ENCODE measurements at places on chromosomes 6 and 20.

GRCh38 chr20:58950603-58951002 is 30.5 kb upstream of the NELFCD start:
- DNase-seq, result no peak

- DNase-seq, result no peak
Observed at GRCh38 chr20:1888796-1889463, 6.3 kb upstream of the SIRPA start.

DNA sequence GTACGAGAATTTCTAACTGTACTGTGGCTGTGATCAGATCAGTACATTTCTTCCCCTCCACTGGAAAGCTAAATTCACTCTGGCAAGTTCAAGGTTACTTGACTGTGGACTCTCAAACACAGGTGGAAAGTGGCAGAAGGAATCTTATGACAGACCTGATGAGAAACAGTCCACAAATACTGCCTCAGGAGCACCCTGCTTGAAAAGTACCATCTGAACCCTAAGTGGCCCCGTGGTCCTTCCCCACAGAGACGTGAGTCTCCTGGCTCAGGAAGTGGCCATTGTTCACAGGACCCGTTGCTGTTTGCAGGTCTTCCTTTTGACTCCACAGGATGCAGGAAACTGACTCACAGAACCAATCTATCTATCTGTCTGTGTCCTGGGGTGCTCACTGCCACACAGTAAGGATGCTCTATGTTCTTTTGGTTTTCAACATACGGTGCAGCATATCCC is 47.5 kb upstream of the NHSL1 start:
- no peak for DNase-seq

- DNase-seq, result no peak
Observed at GRCh38 chr6:137043710-137044365, 927 bp downstream of the IL20RA start.

- no peak for DNase-seq
Observed at GRCh38 chr20:18811904-18812303, 1.7 kb upstream of the SCP2D1 start.

- DNase-seq, result no peak
Observed at GRCh38 chr6:97697456-97697855, 414.4 kb upstream of the MMS22L start.

DNA sequence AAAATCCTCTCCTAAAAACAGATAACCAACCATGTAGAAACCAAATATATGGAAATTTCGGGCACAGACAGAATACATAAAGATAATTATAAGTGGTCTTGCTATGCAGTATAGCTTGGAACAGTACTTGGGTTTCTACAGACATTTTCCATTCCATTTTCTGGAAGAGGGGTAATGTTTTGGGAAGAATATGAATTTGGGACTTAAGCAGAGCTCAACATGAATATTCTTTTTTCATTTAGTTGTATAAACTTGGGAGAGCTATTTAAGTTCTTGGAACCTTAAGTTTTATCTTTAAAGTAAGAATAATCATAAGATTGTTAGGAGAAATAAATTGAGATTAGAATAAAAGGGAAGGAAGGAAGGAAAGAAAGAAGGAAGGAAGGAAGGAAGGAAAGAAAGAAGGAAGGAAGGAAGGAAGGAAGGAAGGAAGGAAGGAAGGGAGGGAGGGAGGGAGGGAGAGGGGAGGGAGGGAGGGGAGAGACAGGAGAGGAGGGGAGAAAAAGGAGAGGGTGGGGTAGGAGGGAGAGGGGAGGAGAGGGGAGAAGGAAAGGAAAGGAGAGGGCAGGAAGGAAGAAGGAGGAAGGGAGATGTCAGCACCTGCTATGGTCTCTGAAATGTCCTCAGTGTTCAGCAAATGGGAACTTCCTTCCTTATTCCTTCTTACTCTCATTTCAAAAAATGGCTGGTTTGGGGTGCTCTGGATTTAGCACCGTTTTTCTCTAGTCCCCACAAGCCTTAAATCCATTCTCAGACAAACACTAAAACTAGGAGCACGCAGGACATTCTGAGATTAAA is 248.3 kb downstream of the LY86 start:
- DNase-seq, result no peak

DNA sequence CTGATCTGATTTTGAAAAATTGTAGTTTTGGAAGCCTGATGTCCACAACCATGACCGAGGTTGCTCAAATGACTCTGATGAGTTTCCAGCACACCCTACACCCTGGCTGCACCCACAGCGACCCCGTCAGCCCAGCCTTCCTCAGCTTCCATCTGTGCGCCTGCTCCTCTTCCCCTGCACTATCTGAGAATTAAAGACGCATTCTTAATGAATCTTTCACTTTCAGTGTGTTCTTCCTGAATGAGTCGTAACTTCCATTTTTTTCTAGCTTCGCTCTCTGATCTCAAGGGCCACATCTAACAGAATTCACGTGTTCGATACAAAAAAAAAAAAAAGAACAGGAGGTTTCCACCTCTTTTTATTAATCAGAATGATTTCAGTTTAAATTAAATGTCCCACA is 21.3 kb upstream of the RREB1 start:
- DNase-seq, result no peak

GRCh38 chr6:161418463-161418945 is 144.6 kb upstream of the AGPAT4 start:
- no peak for DNase-seq

DNA sequence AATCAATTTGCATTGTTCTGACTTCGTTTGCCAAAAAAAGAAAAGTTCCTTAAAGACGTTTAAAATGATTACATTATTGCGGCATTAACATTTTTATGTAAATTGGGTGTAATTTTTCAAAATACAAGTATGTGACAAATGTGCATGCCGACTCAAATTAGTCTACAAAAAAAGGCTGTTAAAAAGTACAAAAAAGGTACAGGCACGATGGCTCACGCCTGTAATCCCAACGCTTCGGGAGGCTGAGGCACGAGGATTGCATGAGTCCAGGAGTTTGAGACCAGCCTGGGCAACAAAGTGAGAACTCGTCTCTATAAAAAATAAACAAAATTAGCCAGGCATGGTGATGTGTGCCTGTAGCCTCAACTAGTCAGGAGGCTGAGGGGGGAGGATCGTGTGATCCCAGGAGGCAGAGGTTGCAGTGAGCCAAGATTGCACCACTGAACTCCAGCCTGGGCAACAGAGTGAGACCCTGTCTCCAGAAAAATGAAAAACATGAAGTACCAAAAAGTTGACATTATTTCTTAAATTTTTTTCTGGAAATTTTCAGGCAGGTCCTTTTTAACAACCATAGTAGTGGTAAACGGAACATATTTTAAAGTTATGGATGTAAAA is 90.2 kb downstream of the PTPN1 start:
- no peak for DNase-seq

DNA sequence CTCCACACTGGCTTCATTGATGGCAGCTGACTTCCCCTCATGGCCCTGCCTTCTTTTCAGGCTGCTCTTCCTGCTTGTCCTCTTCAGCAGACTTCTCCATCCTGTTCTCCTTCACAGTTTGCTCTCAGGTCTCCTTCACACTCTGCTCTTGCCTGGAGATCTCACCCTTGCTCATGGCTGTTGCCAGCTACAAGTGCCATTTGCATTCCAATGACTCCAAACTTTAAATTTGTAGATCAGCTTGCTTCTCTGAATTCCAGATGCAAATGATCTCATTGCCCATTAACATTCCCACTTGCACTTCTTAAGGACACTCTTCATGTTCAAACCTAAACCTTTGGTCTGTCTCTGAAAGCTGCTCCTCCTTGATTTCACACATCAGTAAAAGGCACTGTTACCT is 343.0 kb downstream of the QKI start:
- no peak for DNase-seq

DNA sequence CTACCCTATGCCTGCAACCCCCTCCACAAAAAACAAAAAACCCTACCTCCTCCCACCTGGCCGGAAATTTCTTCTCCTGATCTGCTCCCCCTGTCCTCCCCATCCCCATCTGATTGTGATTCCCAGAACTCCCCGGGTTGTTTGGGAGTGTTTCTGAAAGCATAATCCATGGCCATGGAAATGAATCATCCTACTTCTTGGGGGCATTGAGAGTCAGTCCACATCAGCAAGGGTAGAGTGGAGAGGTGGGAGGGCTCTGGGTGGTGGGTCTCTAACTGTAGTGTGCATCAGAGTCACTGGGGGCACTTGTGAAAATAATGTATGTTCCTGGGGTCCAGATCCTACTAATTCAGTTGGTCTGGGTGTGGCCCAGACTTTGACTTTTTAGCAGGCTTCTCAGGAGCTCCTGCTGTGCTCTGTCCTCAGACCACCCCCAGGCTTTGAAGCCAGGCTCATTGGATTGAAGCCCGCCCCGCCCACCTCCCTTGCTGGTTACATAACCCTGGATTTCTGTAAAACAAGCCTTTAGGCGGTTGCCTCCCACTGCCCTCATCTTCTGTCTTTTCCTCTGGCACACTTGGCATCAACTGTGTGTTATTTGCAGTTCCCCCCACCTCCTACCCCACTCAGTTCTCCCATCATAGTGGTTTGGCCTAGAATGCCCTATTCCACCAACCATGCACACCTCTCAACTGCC is 10.5 kb downstream of the PIGT start:
- no peak for DNase-seq

DNA sequence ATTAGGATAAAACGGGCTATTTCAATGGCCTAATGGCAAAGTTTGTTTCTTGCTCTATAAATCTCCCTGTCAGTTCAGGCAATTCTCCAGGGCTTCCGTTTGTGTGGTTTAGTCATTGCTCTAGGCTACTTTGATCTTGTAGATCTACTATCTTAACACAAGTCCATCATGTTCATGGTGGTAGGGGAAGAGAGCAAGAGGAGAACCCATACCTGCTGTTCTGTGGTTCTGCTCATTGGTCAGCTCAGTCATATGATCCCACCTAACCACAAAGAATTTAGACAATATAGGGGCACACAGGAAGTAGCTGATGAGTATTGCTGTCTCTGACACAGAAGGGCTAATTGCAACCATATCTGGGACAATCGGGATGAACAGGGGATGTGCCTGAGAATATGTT is 4.9 kb upstream of the DEK start:
- DNase-seq, result no peak

DNA sequence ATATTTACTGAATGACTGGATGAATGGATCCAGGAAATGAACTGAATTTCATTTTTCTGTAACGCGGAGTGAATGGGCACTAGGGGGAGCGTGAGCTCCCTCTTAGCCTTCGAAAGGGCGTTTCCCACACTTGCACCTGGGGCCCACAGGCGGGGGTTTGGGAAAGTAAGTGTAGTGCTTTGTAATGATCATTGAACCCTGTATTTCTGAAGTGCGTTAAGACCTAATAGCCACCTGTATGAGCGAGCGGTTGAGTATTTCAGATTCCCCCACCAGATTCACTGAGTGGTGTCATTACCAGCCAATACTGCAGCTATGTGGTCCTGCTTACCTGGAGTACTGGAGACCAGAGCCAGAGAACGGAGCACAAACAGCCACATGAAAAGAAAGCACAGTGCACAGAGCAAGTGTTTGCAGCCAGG is 10.5 kb downstream of the SYTL3 start:
- DNase-seq, result no peak

DNA sequence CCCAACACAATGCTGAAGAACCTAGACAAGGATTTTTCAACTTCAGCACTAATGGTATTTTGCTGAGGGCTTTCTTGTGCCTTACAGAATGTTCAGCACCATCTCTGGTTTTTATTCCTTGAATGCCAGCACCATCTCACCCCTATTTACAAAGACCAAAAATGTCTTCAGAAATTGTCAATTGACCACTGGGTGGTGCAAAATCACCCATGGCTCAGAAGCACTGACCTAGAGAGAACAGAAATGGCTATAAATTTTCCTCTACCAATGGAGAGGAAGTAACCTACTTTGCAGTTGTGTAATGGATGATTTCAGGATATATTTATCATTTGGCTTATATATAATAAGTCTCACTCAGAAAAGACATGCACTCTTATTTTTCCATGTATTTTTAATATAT is 431.0 kb upstream of the IRAK1BP1 start:
- DNase-seq, result no peak

GRCh38 chr20:14892782-14893181 is 555.4 kb upstream of the FLRT3 start:
- no peak for DNase-seq

- no peak for DNase-seq
Observed at GRCh38 chr6:17768881-17769280, 62.2 kb upstream of the NUP153 start.

DNA sequence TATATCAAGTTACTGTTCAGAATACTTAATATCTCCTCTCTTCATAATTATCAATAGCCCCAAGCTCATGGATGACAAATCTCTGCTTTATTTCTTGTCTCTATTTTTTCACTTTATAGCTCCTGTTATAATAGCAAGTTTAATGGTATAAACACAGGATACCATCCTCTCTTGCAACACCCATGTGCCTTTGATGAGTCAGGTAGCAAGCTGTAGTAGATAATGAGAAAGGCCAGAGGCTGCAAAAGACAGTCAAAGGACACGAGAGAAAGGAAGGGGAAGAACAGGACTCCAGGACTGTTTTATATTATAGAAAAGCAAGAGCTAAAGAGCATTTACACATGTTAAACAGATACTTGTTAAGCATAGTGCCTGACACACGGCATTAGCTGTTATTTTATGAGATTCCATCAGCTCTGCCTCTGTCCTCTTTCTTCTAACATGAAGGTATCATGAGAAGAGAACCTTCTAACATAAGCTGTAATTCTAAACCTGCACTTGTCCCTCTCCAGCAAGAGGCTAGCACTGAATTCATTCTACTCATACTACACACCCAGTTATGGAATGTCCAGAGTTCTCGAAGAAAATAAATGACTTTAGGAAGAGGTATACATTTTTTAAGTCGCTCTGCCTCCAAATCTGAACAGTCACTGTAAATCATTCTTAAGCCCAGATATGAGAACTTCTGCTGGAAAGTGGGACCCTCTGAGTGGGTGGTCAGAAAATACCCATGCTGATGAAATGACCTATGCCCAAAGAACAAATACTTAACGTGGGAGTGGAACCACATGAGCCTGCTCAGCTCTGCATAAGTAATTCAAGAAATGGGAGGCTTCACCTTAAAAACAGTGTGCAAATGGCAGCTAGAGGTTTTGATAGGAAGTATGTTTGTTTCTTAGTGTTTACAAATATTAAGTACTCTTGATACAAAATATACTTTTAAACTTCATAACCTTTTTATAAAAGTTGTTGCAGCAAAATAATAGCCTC is 45.0 kb downstream of the NT5E start:
- DNase-seq, result no peak

- no peak for DNase-seq
Observed at GRCh38 chr6:146312608-146313007, 231.0 kb upstream of the RAB32 start.

GRCh38 chr6:53961679-53962370 is 149.4 kb upstream of the MLIP start:
- no peak for DNase-seq

DNA sequence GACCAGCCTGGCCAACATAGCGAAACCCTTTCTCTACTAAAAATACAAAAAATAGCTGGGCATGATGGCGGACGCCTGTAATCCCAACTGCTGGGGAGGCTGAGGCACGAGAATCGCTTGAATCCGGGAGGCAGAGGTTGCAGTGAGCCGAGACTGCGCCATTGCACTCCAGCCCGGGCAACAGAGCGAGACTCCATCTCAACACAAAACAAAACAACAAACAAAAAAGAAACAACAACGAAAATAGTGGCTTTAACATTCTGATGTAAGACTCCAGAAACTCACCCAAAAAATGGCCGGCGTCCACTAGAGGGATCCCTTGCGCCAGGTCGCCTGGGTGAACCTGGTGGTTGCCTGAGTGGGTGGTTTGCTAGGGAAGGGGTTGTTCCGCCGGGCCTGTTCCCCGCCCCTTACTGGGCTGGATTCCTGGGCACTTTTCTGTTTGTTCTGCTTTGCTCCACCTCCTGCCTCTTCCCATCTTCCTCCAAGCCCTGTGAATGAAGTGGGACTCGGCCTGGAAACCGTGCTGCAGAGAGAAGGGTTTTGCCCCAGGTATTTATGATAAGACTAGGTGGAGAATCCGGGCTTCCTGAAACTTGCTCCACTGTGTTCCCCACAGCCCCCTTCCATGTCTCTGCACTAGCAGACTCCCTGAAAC is 1.5 kb downstream of the PABPC1L start:
- DNase-seq, result no peak

Data from esophagus squamous epithelium (tissue), 5 donors.